ENCODE measurements at places on chromosomes 3 and 15. TPM values are rescaled to one million over a fixed set of nuclear protein-coding genes. Genes with fewer than 3 reads are reported as not detected.

GRCh38 chr3:146093896-146094295, 67.1 kb downstream of the PLOD2 start:
- DNase-seq = no peak

- DNase-seq = no peak
Observed at GRCh38 chr3:167669699-167670098, 16.0 kb upstream of the WDR49 start.

The SLMAP gene
- 57.2 TPM for total RNA-seq

- DNase-seq = peak; percentile 91
Observed at GRCh38 chr15:67838789-67839332, 984 bp downstream of the RNU6-1 start.

The ST8SIA2 gene
- total RNA-seq = not detected

- DNase-seq = no peak
Observed at GRCh38 chr15:36831125-36831903, 251.9 kb downstream of the CDIN1 start.

DNA sequence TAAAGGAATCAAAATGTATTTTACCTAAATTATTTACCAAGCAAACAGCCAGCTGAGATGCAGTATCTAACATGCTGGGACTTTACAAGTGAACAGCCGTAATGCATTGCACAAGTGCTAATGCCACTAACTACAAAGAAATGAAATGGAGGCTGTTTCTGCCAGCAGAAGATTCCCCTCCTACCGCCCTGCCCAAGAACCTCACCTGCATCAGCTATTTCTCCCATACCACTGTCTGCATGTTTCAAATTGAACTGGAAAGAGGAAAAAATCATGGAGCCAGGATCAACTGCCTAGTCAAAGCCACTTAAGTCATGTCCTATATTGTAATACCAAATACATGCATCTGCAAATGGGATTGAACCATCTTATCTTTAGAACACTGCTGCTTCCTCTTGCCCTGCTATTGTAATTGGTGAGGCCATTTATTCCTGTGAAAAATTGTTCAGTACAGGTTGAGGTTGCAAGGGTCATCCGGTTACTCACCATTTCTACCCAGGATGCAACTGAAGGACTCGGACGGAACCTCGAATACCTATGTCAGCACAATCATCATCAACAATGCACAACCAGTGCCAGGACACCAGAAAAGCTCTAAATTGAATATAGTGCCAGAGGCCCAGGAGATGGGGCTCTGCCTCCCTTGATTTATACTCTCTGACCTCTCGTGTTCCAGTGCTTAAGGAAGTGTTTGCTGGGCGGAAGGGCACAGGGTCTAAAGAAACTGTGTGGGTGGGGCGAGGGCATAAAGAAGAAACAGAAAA, 27.5 kb downstream of the ANXA2 start:
- peak; percentile 53 for DNase-seq

The THBS1 gene
- total RNA-seq = 5.6 TPM

DNA sequence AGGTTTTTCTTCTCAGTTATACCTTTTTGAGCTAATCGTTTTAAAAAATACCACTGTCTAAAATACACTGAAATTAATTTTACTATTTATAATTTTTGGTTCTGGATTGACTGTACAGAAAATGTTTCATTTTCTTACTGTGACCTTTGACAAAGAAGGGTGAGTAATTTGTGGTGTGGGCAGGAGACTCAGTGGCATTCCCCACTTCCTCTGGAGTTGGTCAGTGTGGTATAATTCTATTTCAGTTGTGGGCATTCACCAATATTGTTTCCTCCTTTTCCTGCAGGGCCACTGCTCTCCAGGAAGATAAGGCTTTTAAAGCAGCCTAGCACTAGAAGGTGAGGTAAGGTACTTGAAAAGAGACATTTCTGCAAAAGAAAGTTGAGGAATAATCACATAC, 6.5 kb downstream of the DAG1 start:
- DNase-seq = no peak

The GABRR3 gene
- not detected for total RNA-seq

DNA sequence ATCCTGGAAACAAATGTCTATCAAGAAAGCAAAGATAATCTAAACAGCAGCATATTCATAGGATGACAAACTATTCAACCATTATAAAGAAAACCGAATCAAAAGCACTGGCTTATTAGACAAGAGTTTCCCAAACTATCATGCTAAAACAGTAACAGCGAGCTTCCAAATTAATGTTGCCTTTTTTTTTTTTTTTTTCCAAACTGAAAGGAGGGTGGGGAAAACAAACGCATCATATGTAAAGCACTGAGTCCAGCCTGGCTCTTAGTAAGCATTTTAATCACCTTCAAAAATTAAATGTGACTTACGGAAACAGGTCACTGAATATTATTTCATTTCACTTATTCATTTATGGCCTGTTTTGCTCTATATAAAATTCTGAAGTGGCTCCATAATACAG, 2.3 kb downstream of the TJP1 start:
- peak; percentile 75 for DNase-seq

The ASTE1 gene
- 6.5 TPM for total RNA-seq

The MME gene
- total RNA-seq = 0.03 TPM

- no peak for DNase-seq
Observed at GRCh38 chr15:32908135-32908801, 190.5 kb downstream of the GREM1 start.

DNA sequence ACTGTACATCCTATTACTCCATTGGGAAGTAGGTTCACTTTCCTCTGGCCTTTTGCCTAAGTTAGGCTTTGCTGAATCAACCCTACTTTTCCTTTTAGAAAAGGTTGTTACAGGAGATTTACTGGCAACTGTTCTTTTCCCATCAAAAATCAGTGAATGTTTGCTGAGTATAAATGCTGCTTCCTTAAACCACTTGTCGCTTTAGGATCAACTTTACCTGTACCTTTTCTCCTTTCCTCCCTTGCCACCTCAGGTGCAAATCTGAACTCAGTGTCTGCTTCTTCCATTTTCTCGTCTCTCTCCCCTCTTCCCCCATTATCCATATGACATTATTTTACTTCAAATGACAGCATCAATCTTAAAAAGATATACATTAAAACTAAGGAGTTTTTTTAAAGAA, 69.5 kb upstream of the GOLGA6B start:
- no peak for DNase-seq

DNA sequence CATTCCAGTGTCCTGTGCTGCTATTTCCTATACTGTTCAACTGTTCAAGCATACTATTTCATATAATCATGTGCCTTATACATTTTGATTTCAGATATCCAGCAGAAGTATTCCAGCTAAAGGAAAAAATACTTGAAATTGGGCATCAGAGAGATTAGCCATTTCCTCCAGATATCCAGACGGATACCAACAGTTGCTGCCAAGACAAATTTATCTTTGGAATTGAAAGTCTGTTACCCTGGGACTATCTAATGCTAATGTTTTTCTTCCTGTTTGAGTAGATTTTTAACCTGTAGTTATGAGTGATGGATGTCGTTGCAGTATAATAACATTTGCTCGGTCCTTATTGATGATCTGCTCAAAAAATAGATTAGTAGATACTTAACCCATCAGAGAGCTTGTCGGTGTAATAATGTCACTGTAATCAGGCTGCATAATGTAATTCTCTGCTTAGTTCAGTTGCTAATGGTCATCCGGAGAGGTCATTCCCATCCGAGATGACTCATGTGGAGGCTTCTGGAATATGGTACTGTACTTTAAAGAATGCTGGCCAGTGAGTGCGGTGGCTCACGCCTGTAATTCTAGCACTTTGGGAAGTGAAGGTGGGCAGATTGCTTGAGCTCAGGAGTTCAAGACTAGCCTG, 51.5 kb downstream of the TIMP4 start:
- no peak for DNase-seq

GRCh38 chr3:45488591-45488990, 100.2 kb downstream of the LARS2 start:
- DNase-seq = no peak
